DND-41 (cell line): ENCODE measurements at places on chromosomes 4 and X.

- no peak for DNase-seq
Measured at GRCh38 chrX:4043951-4044350, 330.5 kb upstream of the PRKX start.

DNA sequence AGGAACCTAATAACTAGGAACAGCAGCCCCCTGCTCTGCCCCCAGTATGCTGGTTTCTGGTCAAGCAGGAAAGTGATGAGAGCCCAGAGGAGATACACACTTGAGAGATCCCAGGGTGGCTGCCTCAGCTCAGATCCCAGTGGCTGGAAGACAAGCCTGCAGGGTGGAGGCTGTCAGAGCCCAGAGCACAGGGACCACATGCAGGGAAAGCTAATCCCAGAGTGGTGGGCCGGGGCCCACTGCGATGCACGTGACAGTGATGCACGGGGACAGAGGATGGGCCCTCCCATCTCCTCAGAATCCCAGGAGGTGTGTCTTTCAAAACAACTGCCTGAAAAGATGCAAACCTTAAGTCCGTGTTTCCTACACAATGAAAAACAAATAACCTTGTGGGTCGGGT is 29.1 kb upstream of the CRMP1 start:
- DNase-seq: no peak

DNA sequence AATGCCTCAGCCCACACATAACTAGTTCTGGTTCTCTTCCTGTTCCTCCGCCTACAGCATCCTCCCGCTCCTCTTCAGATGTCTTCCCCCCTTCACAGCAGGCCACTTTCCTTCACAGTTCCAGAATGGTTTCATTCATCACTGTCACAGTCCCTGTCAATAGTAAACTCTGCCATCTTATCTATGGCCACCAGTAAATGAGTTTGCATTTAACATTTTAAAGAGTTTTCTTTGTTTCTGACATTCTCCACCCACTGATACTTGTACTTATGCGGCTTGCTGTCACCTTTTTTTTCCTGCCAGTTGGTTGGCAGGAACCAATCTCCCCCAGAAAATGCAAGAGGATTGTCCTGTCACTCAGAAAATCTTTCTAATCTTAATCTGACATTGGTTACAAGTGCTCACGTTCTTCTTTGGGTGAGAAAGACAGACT is 114.1 kb downstream of the GLUD2 start:
- no peak for DNase-seq

GRCh38 chr4:111984169-111984819 is 161.0 kb upstream of the FAM241A start:
- no peak for DNase-seq

DNA sequence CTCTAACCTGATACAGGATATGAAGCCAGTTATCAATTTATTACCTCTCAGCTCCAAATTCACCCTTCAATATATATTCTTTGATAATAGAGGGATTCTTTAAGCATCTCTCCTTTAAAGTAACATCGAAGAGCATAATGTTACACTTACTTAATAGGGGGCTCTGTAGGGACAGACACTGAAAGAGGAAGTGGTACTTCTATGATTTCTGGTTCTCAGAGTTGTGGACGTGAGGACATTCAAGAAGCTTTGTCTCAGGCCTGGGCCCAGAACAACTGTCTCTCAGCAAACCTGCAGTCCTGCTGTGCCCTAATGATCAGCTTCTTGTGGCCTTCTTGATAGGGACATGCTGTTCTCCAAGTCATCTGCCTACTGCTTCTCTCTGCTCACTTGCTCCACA is 4.2 kb upstream of the ZXDB start:
- no peak for DNase-seq

DNA sequence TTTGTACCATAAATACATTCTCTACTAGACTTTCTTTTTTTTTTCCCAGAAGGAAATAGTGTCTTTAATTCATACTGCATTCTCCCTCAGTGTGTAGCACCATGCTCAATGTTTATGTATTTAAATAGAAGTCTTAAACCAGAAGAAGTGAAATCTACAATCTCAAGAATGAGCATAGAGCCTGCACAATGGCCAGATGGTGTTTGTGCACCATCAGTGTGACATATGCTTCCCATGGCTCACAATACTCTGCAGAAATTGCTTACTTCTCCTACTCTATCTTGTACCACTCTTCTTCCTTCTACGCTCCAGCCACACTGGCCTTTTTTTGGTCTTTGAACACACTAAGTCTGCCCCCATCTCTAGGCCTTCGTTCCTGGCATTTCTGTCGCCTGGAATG is 2.6 kb upstream of the DOCK11 start:
- DNase-seq: no peak

DNA sequence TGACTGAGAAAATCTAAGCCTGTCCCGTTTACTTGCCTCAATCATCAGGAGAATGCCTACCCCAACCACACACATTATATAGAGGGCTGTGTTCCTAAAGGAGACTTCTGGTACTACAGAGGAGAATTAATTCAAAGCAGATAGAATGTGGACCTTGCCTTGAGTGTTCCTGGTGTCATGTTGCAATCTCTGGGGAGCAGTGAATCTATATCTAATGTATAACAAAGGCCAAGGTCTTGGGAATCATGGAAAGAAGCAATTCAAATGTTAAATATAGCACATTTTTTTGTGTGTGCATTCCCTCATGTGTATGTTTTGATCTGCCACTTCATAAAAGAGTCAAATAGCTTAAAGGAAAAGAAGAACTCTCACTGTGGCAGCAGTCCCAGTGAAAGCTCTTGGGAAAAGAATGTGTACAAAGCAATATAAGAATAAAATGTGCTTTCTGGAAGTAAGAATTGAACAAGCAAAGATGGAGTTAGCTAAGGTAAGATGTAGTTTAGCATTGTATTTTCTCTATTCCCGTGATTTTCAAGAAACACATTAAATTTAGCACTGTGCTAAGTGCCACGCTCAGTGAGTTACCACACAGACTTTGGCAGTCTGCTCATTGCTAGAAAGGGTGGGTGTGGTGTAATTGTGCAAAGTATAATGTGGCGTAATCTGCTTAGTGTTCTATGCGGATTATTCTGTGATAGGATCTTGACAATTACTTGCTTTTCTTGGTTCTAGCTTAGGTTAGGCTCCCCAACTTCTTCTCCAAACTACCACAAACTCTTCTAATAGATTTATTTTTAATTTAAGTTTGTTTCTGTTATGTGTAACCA is 13.7 kb downstream of the ADH6 start:
- DNase-seq: no peak

GRCh38 chr4:93031431-93032098 is 727.8 kb downstream of the GRID2 start:
- DNase-seq: no peak

DNA sequence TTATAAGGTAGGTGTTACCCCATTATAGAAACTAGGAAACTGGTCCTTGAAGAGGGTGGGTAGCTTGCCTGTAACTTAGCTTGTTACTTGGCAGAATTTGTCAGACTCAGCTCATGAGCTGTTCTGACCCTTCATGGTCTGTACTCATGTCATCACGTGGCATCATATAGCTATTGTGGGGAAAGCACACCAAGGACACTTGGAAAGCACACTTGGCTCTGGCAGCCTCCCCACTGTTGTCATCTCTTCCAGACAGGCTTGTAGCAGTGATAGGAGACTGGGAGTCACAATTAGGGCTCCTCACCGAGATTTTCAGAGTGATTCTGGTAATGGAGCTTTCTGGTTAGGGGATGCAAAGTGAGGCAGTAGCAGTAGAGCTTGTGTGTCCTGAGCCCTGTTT is 30.4 kb downstream of the ADH5 start:
- DNase-seq: no peak

- no peak for DNase-seq
Measured at GRCh38 chrX:13103188-13103913, 58.9 kb upstream of the FAM9C start.

DNA sequence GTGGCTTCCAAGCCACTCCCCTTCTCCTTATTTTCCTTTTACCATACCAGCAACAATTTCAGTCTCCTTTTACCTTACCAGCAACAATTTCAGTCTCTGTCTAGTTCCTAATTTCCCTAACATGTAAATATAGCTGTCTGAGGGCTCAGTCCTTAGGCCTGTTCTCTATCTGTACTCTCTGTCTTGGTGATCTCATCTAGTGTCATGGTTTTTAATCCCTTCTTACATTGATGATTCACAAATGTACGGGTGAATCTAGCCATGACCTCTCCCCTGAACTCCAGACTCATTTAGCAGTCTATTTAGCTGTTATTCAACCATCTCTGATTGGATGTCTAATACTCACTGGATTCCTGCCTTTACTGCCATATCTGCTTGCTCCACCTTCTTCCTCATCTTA is 7.2 kb downstream of the IL15 start:
- DNase-seq: no peak

DNA sequence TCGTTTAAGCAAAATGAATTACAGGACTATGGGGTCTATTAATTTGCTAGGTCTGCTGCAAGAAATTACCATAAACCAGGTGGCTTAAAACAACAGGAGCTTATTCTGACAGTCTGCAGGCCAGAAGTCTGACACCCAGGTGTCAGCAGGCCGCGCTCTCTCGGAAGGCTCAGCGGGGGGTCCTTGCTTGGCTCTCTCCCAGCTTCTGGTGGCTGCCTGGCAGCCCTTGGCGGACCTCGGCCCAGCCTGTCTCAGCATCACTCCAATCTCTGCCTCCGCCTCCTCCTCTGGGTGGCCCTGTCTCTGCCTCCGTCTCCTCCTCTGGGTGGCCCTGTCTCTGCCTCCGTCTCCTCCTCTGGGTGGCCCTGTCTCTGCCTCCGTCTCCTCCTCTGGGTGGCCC is 580.5 kb upstream of the FAT1 start:
- DNase-seq: no peak

DNA sequence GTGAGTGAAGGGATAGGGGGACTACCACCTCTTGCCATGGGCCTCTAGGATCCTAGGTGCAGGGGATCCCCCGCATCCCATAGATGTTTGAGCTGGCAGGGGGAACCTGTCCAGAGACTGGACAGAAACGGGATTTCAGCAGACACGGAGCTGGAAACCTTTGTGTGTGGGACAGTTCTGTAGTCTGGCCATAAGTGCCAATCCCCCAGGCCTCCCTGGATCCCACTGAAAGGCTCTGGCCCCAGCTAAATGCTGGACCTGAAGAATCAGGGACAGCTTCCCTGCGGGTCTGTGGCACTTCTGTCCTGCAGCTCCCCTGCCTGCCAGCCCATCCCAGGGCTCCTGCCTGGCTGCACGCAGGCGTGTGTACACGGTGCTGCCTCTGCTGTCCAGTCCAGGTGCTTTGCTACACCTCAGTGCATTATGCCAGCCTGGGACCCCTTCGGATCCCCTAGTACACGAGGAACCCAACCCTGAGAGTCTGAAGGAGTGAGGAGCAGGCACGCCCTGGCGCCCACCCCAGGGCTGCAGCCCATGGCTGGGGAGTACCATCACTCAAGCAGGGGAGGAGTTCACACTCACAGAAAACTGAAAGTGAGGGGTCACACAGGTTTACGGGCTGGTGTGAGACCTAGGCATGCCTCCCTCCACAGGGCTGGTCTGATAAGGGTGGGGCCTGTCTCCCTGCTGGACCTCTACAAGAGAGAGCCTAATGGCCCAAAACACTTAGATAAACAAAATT is 703.0 kb downstream of the ARAP2 start:
- no peak for DNase-seq

DNA sequence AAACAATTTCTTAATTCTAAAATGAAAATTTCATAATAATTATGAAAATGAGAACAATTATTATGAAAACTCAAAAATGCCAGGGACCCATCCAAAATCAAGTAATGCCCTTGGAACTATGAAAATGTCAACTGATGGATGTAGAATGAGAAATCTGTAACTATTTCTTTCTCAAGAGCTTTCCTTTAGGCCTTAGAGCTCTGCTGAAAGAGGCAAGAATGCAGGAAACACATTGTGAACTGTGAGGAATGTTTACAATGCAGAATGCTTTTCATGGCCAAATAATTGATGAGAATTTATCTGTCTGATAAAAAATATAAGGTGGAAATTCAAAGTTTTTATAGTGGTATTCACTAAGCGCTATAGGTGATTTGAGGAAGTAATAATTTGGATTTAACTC is 207.1 kb upstream of the PCDH18 start:
- no peak for DNase-seq

DNA sequence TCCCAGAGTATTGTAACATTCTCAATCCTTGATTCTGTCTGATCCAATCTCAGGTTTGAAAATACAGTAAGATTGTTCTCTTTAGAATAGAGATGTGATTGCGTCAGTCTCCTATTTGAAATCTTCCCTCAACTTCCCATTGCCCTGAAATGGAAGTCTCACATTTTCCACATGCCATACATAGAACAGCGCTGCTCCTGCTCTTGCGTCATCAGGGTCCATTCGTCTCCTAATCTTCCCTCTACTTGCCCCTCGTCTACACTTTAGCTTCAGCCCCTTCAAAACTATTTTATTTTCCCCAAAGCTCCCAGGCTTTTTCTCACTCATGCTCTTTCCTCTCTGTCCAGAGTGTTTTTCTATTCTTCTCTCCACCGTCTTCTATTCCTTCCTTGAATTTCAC is 301.7 kb upstream of the MAGEB2 start:
- no peak for DNase-seq

DNA sequence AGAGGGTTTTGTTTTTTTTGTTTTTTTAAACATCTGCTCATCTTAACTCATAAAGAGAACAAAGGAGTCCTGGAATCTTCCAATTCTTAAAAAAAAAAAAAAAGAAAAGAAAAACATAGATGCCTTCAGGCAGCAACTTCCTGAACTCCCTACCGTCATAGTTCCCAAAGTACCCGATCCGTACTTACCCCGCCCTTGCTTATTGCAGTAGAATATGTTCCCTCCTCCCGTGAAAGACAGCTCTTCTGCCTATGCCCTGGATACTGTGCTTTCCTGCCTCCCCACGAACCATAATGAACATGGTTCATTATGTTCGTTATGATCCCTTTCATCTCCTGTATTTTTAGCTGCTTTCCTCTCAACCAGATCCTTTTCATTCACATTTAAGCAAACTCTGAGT is 40.3 kb downstream of the KLHL5 start:
- DNase-seq: no peak

- DNase-seq: no peak
Measured at GRCh38 chrX:17741123-17741511, 3.8 kb downstream of the SCML1 start.

DNA sequence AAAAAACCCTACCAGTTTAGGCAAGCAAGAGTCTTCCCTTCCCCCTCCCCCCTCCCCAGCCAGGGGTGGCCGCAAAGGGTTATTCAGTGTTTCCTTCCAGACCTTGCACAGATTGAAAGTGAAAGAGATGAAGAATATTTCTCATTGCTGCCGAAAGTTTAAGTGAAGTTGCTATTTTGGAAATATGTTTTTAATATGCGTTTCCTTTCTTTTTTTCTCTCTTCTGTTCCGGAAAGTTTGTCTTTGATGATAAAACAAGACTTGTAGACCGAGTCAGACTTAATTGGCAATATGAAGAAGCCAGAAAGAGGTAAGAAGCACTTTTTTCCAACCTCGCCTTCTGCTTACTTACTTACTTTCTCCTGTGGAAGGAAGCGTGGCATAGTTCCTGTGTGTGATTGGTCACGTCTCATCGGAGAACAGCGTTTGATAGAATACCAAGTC is 58.5 kb upstream of the CLCN4 start:
- peak; percentile 73 for DNase-seq
